Stimulated activated CD4-positive, alpha-beta T cell treated with anti-CD3 and anti-CD28 coated beads, Interleukin-12 subunit alpha, Interleukin-12 subunit beta, amount 100 ng/mL, for 48 hours (primary cell): ENCODE measurements at places on chromosomes 1 and 21.

DNA sequence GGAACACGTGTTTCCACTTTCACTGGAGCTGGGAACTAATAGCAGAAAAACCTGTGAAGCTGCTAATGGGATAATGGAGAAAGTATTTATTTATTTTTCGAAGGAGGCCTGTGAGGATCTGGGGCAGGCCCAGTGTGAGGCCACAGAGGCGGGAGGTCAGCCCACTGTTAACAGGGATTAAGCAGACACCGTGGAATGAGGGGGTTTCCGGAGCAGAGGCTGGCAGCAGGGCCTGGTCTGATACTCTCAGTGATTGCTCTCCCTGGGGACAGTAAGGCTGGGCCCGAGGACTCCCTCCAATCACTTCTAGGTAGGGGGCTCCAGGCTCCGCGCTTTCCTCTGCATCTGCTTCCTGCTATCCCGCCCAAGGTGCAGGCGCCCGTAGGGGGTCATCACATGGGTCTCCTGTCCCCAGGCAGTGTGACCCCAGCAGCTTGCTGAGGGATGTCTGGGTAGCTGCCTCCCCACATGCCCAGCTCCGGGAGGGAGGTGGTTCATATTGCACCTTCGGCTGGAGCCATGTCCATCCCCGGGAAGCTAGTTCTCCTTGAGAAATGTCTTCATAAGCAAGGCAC is 28.8 kb upstream of the CDCA8 start:
- no peak for DNase-seq

GRCh38 chr1:158494796-158495195 is 22.8 kb downstream of the OR10R2 start:
- DNase-seq = no peak

GRCh38 chr21:38960251-38960650 is 154.5 kb downstream of the ETS2 start:
- DNase-seq = no peak

GRCh38 chr1:101128846-101129245 is 103.3 kb upstream of the DPH5 start:
- DNase-seq = no peak

DNA sequence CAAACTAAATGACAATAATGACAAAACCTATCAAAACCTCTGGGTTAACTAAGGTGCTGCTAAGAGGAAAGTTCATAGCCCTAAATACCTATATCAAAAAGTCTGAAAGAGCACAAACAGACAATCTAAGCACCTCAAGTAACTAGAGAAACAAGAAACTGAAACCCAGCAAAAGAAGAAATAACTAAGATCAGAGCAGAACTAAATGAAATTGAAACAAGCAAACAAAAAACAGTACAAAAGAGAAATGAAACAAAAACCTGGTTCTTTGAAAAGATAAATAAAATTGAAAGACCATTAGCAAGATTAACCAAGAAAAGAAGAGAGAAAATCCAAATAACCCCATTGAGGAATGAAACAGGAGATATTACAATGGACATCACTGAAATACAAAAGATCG is 44.8 kb upstream of the KIAA0040 start:
- no peak for DNase-seq

GRCh38 chr1:85148524-85149250 is 52.1 kb downstream of the SYDE2 start:
- no peak for DNase-seq

- no peak for DNase-seq
Measured at GRCh38 chr1:202088206-202088605, 34.5 kb upstream of the GPR37L1 start.

DNA sequence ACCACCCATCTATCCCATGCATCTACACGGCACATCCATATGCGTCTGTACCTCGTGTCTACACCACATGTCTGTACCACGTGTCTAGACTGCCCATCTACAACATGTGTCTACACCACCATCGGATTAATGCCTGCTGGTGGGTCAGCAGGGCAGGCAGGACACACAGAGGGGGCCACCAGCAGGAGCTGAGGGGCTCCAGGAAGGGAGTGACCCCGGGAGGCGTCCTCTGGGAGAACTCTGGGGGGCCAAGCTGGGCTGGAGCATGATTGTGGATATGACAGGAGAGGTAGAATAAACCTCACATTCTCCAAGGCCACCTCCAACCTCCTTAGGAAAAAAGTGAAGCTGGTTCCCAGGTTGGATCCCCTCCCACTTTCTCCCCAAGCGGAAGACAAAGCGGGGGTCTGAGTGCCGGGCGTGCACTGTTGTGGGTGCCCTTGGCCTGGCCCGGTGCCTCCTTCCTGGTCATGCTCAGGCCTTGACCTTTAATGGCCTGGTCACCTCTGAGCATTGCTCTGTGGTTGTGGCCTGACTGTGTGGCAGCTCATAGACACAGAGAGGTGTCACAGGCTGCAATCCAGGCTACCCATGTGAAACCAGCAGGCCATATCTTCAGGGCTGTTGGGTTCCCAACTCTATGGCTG is 881 bp upstream of the ACTRT2 start:
- DNase-seq = no peak

DNA sequence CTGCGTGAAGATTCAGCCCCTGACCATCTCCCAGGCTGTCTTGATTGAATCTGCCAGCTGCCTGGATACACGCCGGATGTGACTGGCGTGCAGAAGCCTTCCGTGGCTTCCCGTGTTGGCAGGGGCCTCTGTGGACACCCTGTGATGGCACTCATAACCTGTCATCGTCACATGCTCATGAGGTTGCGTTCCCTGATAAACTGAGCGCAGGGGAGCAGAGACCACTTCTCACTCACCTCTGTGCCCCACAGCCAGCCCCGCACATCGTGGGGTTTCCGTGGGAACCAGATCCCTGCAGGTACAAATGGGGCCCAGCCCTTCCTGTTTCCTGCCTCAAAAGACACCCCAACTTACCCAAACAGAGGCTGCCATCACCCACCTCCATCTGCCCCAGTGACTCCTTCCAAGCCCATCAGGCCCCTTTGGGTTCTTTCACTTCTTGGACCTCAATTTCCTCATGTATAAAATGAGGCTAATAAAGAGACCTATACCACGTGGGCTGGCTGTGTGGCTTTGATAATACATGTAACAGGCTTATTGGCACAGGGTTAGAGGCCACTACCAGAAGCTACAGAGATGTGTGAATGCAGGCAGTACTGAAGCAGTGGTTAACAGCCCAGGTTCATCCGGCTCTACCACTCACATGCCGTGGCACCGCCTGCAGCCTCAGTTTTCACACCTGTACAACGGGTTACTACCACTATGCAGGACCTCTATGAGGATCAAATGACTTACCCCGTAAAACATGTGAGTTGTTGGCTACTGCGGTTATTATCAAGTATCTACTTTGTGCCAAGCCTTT is 23.6 kb downstream of the HTR6 start:
- no peak for DNase-seq

- no peak for DNase-seq
Measured at GRCh38 chr1:84780000-84780716, 89.9 kb upstream of the SSX2IP start.

- DNase-seq = no peak
Measured at GRCh38 chr1:55276671-55277376, 61.7 kb upstream of the USP24 start.

GRCh38 chr1:20660847-20661206 is 342 bp downstream of the DDOST start:
- no peak for DNase-seq

DNA sequence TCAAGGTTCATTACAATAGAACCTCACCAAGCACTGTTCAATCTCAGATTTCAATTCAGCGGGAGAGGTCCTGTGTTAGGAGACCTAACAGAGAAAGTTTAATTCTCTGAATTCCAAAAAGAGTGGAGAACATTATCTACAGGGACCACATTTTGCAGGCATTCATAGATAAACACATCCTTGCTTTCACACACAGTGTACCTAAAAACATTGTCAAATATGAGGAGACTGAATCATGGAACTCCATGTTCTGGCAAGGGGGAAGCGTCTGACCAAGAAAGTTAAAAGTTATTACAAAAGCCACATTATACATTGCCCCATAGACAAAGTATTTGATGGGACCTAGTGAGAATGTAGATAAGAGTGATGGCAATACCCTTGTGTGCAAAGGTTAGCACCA is 21.1 kb upstream of the PPP1R15B start:
- no peak for DNase-seq

GRCh38 chr1:117623698-117624097 is 17.9 kb downstream of the TENT5C start:
- DNase-seq = no peak
